ENCODE measurements at places on chromosomes 2 and 18.

- DNase-seq: peak; percentile 30
Observed at GRCh38 chr2:70995426-70995729, 705 bp upstream of the TEX261 start.

GRCh38 chr2:59575191-59575590, 978.3 kb downstream of the BCL11A start:
- DNase-seq: no peak

DNA sequence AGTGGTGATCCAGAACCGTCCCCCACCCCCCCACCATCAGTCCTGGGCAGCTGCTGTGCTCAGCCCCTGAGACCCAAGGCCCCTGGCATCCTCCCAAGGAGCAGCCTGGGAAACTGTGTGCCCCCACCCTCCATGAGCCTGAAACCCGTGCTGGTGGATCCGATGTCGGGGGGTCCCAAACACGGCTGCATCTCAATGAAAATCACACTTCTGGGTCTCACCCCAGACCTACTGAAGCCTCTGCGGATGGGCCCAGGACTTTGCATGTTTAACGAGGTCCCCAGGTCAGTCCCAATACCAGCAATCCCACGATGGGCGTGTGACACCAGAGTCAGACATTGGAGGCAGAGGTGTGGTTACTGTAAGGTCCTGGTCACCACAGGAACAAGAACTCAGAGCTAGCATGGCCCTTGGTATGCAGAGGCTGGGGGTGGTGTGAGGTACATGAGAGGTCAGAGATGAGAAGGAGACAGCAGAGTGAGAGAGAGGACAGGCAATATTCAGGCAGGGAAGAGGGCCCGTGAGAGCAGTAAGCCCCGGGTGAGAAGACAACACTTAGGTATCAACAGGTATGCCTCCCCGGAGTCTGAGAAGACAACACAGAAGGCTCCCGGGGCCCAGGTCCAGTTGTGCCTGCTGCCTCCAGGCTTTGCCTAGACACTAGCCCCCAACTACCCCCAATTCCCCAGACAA, 32.6 kb downstream of the MRPL35 start:
- no peak for DNase-seq

GRCh38 chr2:7692657-7693161, 775.5 kb downstream of the RNF144A start:
- peak; percentile 96 for DNase-seq

- DNase-seq: no peak
Observed at GRCh38 chr2:217941339-217941738, 61.5 kb downstream of the TNS1 start.

DNA sequence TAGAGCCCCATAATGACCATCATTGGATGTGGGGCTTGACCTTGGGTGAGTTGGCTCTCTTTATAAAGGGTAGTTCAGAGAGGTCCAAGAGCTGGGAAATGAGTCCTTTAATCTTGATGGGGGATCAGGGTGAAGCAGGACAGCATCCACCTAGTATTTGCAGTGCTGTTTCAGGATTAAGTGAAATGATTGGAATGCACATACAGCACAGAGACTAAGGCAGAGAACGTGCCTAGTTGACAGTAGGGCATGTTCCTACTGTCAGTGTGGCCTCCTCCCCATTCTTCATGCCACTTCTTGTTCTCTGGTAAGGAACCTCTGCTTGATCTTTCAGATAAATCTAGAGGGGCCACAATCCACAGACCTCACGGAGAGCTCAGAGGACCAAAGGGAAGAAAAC, 78.9 kb downstream of the TRIM43 start:
- DNase-seq: peak; percentile 6

DNA sequence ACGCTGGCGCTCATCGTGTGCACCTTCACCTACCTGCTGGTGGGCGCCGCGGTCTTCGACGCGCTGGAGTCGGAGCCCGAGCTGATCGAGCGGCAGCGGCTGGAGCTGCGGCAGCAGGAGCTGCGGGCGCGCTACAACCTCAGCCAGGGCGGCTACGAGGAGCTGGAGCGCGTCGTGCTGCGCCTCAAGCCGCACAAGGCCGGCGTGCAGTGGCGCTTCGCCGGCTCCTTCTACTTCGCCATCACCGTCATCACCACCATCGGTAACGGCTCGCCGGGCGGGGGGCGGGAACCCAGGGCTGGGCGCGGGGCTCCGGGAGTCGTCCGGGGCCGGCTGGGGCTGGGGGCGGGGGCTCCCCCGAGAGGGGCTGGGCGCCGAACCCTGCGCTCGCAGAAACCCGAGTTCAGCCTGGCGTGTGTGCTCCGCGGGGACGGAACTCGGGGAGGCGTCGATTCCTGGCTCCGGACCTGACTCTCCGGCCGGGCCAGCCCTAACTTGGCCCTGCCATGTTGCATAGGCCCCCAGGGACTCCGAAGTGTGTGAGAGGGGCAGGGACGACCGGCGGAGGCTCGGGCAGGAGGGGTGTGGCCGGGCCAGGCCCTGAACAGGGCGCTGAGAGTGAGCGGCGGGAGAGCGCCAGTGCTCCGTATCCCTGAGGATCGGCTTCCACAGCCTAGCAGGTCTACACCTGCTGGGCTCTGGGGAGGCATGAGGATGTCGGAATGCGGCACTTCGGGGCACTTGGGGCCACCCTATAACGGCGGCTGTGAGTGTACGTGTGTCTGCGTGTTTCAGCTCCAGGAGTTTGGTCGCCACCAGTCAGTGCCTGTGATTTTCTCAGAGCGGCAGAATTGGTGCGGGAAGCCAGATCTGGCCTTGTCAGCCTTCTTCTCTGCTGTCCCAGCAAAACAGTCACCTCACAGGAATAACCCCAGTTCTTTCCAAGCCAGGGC, 651 bp downstream of the KCNK3 start:
- DNase-seq: peak; percentile 12

DNA sequence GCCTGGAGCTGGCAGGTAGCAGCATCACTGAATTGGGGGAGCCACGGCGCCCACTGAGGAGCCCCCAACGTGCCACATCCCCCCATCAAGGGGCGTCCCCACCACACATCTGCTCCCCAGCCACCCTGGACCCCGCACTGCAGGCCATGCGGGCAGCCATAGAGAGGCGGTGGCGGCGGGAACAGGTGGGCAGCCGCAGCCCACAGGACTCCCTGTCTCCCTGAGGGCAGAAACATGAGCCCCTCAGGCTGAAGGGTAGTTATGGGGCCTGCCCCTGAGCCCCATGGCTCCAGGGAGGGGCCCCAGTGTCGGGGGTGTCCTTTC, 26.6 kb downstream of the CROCC2 start:
- no peak for DNase-seq

DNA sequence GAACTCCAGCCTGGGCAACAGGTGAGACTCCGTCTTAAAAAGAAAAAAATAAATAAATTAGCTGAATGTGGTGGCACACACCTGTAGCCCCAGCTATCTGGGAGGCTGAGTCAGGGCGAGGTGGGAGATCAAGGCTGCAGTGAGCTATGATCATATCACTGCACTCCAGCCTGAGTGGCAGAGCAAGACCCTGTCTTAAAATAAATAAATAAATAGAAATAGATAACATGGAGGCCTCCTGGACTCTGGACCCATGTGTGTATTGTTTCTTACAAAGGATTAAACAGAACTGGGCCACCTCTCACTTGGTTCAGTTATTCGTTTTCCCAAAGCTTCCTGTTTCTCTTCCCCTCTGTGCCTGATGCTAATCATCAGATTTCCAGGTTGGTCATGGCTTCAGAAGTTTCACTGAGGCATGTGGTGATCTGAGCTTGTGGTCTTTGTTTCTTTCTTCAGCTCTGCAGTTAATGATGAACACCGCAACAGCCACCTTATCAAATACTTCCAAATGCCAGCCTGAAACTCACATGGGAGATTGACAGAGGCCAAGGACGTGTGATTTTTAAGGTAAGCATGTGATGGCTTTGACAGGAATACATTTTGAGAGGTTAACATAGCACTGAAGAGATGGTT, 83.3 kb upstream of the MAP4K4 start:
- DNase-seq: no peak

DNA sequence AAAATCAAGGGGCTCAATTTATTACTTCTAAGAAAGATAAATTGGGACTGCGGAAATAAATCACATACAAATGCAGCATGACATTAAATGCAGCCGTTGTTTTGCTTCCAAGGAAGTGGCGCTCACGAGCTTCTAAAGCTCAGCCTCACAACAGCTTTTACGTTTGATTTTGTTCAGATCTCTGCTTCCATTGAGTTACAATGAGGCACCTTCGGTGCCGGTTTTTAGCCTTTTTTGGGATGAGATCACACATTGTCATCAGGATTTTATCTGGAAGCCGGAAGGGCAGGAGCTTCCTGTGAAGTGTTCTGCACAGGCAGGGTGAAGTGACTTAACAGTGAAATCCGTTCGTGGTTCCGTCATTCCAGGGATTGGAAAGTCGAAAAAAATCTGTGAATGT, 209.8 kb downstream of the DCDC2C start:
- no peak for DNase-seq

GRCh38 chr2:134670955-134671354, 47.8 kb downstream of the TMEM163 start:
- DNase-seq: no peak

DNA sequence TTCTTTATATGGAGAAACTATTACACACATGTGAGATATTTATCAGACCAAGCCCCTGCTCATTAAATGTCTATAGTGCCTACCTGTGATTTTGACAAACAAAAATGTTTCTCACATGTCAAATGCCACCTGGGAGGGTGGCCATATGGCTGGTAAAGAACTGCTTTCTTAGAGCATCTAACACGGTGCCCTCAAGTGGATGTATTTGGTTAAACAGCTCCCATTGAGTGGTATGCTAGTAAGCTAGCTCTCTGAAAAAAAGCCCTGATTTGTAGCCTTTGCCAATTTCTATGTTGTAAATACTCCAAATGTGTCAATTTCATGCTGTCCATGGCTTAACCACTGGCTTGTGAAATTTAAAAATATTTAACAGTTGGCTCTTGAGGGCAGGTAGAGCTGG, 94.6 kb downstream of the PMAIP1 start:
- no peak for DNase-seq

GRCh38 chr18:63292831-63293683, 26.5 kb downstream of the BCL2 start:
- DNase-seq: no peak

GRCh38 chr2:98282109-98282508, 64.1 kb upstream of the CNGA3 start:
- peak; percentile 14 for DNase-seq

GRCh38 chr2:163341426-163341825, 394.4 kb downstream of the FIGN start:
- peak; percentile 83 for DNase-seq

DNA sequence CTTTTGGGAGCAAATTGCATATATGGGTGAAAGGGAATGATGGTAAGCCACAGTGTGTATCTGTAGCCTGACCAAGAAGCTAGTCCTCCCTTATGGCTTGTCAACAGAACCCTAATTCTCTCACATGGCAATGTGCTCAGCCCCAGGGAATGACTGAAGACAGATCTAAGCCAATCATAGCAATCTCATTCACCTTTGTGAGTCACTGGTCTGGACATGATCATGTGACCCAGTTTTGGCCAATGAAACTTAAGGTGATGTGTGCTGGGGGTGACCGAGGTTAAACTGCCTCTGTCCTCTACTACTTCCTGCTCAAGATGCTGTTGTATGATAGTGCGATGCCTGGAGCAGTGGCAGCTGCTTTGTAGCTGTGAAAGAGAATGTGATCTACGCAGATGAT, 491.2 kb upstream of the HS6ST1 start:
- no peak for DNase-seq

DNA sequence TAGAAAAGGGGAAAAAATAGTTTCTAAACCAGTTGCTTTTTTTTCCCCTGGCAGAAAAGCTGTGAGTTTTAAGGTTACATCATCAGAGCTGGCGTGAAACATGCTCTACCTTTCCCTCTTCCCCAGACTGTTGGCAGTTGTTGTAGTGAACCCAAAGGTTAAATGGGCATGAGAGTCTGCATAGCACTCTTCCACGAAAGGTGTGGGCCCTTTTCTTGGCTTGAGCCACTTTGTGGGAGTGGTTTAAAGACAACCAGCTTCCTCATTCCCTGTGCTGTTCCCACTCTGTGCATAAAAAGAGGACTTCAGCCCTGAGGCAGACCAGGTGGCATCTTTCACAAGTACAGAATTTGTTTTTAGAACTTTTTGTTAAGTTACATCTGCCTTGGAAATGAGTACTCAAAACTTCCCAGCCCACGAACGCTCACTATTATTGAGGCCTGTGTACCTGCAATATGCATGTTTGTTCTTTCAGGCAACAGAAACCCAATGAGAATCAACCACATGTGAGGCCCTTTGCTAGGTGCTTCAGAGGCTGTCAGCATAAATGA, 243.8 kb downstream of the BABAM2 start:
- DNase-seq: no peak

GRCh38 chr2:170449034-170449433, 266.1 kb upstream of the SP5 start:
- no peak for DNase-seq

DNA sequence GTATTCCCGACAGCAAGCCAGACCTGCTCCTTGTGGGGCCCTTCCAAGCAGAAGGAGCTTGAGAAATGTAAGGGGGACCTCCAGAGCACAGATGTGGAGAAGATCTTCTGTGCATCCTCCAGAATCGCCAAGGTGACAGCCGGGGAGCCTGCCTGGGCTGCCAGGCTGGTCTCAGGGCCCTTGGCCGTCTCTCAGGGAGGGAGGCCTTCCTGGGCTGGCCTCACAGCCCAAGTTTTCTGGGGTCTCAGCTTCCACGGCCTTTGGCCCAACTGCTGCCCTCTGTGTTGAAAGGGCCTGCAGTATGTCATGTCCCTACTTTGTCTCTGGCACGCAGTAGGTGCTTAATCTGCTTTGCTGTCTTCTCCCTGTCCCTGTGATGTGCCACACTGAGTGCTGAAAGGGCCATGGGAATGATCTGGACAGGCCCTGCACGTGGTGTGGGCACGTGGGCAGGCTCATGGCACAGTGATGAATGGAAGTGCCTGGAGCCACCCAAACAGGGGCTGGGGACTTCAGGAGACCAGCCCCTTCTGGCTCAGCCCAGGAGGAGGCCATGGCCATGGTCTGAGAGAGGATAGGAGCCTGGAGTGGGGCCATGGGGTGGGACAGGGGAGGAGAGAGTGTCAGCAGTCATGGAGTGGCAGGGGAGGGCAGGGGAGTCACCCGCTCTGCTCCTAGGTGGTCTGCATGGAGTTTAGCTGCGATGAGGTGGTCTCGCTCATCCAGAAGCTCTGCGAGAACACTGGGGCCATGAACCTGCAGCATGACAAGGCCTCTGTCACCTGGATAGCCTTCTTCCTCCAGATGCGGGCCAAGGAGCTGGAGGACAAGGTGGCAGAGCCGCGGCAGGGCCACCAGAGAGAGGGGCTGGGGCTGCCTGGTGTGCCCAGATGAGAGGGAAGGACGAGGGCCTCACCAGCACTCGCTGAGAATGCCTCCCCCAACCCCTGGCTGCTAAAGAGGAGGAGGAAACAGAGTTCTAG, 35.4 kb downstream of the HJURP start:
- DNase-seq: no peak

Measured in fibroblast of upper back skin (primary cell).